ENCODE measurements at places on chromosomes 5 and 9. TPM values are rescaled to one million over a fixed set of nuclear protein-coding genes. Genes with fewer than 3 reads are reported as not detected.

The HDAC3 gene
- total RNA-seq: 85.5 TPM

The F2RL2 gene
- not detected for total RNA-seq

The SHC3 gene
- not detected for total RNA-seq

The SLCO6A1 gene
- total RNA-seq: not detected

The RALGPS1 gene
- total RNA-seq: 48.6 TPM

The GPR151 gene
- not detected for total RNA-seq

The QRFP gene
- not detected for total RNA-seq
